ENCODE measurements at places on chromosomes 16 and 17. TPM values are rescaled to one million over a fixed set of nuclear protein-coding genes. Genes with fewer than 3 reads are reported as not detected.

The ABCC6 gene
- total RNA-seq, result 0.49 TPM

The PTX4 gene
- total RNA-seq, result not detected

- DNase-seq, result no peak
Measured at GRCh38 chr16:75754141-75754540, 27.9 kb upstream of the CPHXL start.

DNA sequence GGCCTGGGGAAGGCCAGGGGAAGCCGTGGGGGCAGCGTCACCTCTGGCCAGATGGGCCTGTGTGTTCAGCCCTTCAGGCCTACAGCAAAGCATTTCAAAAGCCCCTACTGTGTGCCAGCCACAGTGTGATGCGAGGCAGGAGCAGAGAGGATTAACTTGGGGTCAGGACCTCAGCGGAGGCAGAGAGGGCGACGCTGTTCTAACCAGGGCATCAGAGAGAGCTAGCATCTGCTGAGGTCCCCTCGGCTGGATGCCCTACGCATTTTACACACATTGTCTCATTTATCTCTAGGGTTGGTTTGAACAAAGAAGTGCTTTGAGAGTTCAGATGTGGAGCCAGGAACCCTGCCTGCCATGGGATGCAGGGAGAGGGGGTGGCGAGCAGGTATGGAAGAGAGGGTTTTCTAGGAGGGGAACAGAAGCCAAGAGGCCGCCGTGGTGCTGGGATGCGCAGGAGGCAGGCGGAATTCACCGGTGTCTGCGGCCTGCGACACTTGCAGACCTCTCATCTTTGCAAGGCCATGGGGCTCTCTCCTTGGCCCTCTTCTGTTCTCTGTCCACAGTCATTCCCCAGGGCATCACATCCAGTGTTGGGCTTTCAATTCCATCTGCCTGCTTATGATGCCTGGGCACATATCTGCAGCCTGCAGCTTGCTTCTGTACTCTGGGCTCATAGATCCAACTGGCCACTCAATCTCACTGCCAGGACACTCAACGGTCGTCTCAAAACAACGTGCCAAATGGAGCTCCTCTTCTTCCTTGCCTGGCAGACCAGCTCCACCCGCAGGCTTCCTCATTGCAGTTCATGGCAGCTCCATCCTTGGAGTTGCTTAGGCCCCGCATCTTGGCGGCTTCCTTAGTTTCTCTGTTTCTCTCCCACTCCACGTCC is 8.1 kb upstream of the NKD1 start:
- peak; percentile 74 for DNase-seq

DNA sequence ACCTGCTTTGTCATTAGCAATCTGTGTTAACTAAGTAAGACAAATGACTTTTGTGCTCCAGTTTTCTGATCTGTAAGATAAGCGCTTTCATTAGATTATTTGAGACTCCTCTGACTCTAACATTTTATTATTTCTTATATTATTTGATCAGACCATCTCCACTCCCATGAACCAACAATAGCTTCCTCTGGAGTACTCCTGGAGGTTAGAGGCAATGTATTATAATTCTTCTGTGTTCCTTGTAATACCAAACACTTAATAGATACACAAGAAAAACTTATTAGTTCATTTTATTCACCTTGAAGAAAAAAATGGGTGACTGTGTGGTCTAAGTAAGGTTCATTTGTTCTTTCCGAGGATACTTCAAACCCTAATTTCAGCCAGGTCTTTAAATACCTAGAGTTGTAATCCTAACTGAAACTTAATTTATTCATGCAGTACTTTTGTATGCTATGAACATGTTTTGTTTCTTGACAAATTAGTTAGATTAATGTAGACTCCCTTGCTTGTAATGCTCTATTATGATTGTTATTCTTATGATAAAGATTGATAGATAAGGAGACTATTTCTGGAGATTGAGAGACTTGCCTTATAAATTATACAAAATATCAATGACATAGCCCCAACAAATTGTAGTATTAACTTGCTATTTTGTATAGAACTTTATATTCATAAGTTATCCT is 53.9 kb downstream of the NQO1 start:
- DNase-seq, result no peak

DNA sequence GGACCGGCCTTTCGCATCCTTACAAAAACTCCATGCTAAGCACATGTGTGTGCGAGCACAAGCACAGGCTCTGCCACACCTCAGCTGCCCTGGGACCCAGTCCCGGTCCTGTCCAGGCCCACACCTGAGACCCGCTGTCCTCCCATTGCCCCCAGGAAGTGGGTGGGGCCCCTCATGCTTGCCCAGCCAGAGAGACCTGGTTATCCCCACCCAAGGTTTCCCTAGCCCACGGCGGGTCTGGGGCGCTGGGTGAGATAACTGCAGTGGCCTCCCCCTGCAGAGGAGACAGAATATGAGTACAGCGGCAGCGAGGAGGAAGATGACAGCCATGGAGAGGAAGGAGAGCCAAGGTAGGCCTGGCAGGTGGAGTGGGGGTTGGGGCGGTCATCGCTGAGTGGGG is 12.5 kb upstream of the C17orf107 start:
- DNase-seq, result no peak
